ENCODE measurements at places on chromosomes 6 and 20.

DNA sequence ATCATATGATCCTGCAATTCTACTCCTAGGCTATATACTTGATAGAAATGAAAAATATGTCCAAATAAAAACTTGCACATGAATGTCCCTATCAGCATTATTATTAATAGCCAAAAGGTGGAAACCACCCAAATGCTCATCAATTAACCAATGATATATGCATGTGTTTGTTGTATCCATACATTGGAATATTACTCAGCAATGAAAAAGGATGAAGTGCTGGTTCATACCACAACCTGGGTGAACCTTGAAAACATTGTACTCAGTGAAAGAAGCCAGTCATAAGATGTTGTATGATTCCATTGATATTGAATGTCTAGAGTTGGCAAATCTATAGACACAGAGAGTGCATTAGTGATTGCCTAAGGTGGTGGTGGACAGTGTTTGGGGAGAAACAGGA lies 267.6 kb downstream of the PRKN start:
- no peak for DNase-seq

GRCh38 chr6:131600716-131601115 lies 27.3 kb downstream of the MED23 start:
- no peak for DNase-seq

- no peak for DNase-seq
Observed at GRCh38 chr20:2093883-2094282, 7.7 kb upstream of the STK35 start.

GRCh38 chr6:151027936-151028838 lies 162.7 kb downstream of the MTHFD1L start:
- no peak for DNase-seq

DNA sequence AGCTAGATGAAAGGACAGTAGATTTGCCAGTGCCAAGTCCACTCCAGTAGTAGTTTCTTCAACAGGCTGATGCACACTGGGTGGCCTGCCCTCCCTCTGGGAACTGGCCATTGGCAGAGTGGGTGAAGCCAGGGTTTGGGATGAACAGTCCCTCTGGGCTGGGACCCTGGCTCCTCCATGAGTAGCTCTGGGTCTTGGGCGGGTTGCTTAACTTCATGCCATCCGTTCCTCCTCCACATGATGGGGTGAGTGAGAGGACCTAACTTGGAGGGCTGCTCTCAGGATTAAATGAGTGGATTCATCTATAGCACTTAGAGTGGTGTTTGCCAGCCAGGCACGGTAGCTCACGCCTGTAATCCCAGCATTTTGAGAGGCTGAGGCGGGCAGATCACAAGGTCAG lies 47.2 kb downstream of the PLAGL2 start:
- DNase-seq, result no peak

DNA sequence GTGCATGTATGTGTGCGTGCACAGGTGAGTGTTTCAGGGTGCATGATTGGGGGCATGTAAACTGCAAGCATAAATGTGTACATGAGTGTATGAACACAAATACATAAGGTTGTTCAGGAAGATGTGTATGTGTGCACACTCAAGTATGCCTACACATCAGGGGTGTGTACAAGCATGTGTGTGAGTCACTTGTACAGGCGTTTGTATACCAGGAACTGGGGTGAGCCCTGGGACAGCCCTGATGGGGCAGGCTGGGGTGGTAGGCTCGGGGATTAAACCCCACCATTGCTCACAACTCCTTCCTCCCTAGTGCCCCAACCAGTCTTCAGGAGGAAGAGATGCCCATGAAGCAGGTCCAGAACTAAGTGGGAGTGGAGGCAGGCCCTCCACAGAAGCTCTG lies 4.3 kb downstream of the CRIP3 start:
- no peak for DNase-seq

Measured in CD4-positive, alpha-beta T cell treated with Interleukin-1 beta for 1 hour (primary cell).